ENCODE measurements at places on chromosomes 5 and 9. TPM values are rescaled to one million over a fixed set of nuclear protein-coding genes. Genes with fewer than 3 reads are reported as not detected.
A peak's percentile ranks its signal among the peaks of the same experiment; 100 is the strongest.

GRCh38 chr5:139633295-139634027 lies 14.7 kb upstream of the CXXC5 start:
- peak; percentile 77 for DNase-seq
- H3K4me1 ChIP-seq, result peaks cover 34% of the 10 kb centered on the region
- H3K4me3 ChIP-seq, result no peak overlapping the region
- no peaks in the 10 kb centered on the region for H3K27me3 ChIP-seq
- no peaks in the 10 kb centered on the region for H3K36me3 ChIP-seq
- H3K27ac ChIP-seq, result no peak overlapping the region

GRCh38 chr5:148297731-148298130 lies 14.5 kb upstream of the SPINK7 start:
- no peak for DNase-seq
- H3K27me3 ChIP-seq, result no peaks in the 10 kb centered on the region
- no peak overlapping the region for H3K27ac ChIP-seq
- no peaks in the 10 kb centered on the region for H3K36me3 ChIP-seq

Gene LEAP2
- total RNA-seq, result 0.20 TPM

Gene DND1
- total RNA-seq, result 3.0 TPM

Gene SLCO4C1
- total RNA-seq, result 5.9 TPM
